Thymus (tissue), 14 donors: ENCODE measurements at places on chromosomes 6 and 20. TPM values are rescaled to one million over a fixed set of nuclear protein-coding genes. Genes with fewer than 3 reads are reported as not detected.

The FGD2 gene
- total RNA-seq = 8.5 TPM

The SLC35D3 gene
- total RNA-seq = 0.09 TPM

The SEMG1 gene
- 0.24 TPM for total RNA-seq

The GPR63 gene
- 0.71 TPM for total RNA-seq

The TNXB gene
- 2.1 TPM for total RNA-seq

The CTAGE9 gene
- not detected for total RNA-seq

The KCNK17 gene
- total RNA-seq = 1.0 TPM

The FBXO5 gene
- total RNA-seq = 32.6 TPM

The TBX18 gene
- total RNA-seq = 0.90 TPM
